Activated naive CD8-positive, alpha-beta T cell treated with anti-CD3 and anti-CD28 coated beads for 36 hours (primary cell): ENCODE measurements at places on chromosomes 4 and X.

GRCh38 chr4:21205821-21206531 is 505.7 kb downstream of the PACRGL start:
- no peak for DNase-seq

DNA sequence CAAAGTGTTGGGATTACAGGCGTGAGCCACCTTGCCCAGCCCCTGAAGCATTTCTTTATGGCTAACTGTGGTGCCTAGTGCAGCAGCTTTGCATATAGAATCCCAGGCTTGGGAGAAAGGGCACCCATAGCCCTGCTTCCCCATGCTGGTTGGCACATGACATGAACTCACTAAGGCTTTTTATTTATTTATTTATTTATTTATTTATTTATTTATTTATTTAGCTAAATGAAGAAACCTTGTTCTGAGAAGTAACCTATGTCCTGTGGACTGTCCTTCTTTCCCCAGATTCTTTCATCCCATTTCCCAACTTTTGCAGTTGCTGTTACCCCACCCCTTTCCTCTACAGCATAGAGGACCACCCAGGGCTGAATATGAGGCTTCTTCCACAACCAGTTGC is 1.9 kb upstream of the GJB1 start:
- no peak for DNase-seq

- no peak for DNase-seq
These were observed 83.1 kb downstream of the SORBS2 start for GRCh38 chr4:185728893-185729292.

DNA sequence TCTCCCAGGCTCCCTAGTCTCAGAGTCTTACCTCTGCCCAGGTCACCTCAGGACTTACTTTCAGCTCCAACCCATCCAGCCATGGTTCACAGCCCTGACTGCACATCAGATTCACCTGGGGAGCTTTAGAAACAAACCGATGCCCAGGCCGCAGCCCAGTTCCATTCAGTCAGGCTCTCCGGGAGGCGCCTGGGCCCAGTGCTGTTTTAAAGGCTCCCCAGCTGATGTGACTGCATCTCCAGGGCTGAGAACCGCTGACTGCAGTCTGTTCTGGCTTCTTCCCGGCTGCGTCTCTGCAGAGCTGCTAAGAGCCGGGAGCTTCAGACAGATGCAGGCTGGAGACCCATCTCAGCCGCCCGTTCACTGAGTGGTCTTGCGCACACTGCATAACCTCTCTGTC is 44.4 kb upstream of the LGI2 start:
- DNase-seq, result no peak

GRCh38 chr4:165760182-165760581 is 112.9 kb upstream of the TLL1 start:
- DNase-seq, result no peak

DNA sequence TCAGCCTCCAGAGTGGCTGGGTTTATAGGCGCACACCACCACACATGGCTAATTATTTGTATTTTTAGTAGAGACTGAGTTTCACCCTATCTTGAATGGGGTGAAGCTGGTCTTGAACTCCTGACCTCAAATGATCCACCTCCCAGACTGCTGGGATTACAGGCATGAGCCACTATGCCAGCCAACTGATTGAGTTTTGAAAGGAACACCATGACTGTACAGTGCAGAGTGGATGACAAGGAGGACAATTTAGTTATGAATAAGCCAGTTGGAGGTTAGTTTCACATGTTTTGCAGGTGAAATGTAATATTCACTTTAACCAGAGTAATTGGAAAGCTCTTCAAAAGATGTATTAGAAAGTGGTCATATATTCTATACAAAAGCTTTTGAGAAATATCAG is 60.8 kb downstream of the PCDH18 start:
- no peak for DNase-seq

DNA sequence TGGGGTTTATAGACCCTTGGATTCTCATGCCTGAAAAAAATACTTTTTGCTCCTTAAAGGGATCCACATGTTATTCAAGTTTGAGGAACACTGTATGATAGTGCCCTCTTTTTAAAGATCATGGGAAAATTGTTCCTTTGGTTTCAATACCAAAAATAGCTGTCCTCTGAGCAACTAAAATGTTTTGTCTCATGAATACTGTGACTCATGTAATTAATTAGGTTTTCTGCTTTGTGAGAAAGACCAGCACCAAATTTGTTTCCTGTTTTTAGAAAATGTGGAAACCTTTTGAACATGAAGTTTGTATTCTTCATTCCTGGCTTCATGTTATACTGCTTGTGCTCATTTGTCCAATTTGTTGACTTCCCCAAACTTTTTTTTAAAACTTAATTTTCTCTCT is 127.6 kb upstream of the SH3RF1 start:
- no peak for DNase-seq

DNA sequence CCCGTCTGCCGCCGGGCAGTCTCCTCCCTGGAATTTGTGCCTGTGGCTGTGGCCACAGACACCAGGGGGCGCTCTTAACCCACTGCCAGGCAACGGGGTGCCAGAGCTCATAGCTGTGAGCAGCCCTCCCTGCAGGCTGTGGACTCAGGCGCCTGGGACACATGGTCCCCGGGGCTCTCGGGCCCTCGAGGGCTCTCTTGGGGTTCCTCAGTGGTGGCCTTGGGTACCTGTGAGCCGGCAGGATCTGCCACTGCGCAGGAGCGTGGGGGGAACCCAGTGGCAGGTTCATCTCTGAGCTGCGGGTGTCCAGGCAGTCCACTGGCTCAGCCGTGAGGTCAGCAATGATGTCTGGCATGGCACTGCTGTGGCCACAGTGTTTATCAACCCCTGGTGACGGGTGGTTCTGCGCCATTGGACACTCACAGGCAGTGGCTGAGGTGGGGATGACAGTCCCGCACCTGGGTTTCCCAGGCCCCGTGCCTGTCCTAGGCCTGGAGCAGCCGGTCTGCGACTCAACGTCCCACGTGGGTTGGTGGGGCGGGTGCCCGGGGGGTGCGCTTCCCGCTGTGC is 37.2 kb downstream of the PCGF3 start:
- DNase-seq, result peak; percentile 78

GRCh38 chrX:34927866-34928265 is 14.7 kb upstream of the FAM47B start:
- no peak for DNase-seq

DNA sequence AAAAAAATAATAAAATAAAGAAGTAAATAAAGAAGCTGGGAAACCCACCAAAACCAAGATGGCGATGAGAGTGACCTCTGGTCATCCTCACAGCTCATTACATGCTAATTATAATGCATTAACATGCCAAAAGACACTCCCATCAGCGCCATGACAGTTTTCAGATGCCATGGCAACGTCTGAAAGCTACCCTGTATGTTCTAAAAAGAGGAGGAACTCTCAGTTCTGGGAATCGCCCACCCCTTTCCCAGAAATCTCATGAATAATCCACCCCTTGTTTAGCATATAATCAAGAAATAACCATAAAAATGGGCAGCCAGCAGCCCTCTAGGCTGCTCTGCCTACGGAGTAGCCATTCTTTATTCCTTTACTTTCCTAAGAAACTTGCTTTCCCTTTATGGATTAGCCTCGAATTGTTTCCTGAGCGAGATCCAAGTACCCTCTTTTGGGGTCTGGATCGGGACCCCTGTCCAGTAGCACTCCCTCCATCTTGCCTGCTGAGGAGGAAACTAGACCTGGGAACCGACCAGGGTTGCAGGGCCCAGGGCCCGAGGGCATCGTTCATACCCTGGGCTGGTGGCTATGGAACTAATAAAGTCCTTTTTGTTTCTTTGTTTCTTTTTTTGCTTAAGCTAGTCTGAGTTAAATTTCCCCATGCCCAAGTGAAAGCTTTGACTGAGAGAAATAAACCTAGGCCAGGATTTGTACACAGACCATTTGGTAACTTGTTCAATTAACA is 30.9 kb downstream of the HTT-AS start:
- no peak for DNase-seq

DNA sequence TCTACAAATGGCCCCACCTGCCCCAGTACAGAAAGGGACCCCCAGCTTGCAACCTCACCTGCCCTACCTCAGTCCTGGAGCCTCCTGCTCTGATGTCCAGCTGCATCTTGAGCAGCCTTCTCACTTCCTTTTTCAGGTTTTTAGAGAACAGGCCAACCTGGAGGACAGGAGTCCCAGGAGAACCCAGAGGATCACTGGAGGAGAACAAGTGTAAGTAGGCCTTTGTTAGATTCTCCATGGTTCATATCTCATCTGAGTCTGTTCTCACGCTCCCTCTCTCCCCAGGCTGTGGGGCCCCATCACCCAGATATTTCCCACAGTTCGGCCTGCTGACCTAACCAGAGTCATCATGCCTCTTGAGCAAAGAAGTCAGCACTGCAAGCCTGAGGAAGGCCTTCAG is 3.6 kb downstream of the MAGEA11 start:
- no peak for DNase-seq

- DNase-seq, result no peak
These were observed 28.2 kb downstream of the SULT1E1 start for GRCh38 chr4:69831646-69832325.

DNA sequence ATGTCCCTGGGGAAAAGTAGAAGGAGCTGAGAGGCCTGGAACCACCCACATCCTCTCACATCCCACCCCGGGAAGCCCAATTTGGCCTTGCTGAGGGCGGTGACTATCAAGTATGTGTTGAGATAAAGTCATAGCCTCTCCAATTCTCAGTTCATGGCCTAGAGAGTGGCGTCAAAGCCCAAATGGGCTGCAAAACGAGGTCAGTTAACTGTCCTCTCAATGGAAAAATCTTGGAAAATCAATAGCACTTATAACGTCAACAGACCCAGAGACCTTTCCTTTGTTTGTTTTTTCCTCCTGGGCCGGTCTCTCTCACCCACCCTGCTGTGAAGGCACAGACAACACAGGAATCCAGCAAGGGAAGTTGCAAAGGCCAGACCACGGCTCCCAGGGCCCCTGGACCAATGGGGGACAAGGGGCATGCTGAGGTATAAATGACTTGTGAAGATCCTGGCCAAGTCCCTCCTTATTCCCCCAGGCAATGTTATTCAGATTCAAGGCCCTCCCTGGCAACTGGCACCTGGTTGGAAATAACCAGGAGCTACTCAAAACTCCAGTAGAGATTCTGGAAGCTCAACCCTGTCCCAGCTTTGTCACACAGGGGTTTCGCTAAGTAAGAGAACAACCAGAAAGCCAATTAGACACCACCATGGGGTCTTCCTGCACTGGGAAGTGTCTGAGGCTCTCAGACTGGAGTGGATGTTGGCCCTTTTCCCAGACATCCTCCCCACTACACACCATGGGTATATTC is 38.6 kb downstream of the TSC22D3 start:
- DNase-seq, result no peak

DNA sequence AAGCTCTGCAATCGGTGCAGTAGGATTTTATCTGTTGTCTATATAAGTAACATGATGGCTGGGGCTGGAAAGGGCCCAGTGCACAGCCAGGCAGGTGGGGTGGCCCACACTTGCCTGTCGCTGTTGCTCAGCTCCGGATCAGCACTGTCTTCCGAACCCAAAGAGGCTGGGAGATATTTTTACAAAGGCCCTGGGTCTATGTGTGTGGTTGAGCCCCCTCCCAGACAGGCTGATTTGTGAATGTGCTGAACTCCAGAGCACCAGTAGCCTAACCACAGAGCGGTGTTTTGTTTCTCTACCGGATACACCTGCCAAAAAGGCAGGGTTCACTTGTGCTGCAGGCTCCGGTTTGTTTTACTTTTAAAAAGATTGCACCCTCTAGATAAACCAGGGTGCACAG is 33.5 kb upstream of the CHRNA9 start:
- DNase-seq, result peak; percentile 35

DNA sequence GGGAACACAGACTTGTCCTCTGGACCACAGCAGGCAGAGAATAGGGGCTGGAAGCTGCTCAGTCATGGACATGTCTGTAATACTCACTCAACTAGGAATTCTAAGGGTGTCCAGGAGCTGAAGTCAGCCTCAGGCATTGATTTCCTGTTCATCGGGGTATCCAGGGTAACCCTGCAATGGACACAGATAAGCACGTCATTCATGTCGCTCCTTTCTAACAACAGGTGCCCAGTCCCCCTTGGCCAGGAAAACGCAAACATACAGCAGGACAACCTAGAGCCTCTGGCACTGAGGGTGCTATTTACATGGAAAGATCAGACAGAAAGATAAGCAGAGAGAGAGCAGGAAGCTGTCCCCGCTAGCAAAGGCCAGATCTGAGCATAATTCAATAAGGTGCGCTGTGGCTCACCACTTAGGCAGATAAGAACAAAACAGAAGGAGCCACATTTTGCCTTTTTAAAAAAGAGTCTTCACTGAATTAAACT is 21.3 kb downstream of the QDPR start:
- no peak for DNase-seq

DNA sequence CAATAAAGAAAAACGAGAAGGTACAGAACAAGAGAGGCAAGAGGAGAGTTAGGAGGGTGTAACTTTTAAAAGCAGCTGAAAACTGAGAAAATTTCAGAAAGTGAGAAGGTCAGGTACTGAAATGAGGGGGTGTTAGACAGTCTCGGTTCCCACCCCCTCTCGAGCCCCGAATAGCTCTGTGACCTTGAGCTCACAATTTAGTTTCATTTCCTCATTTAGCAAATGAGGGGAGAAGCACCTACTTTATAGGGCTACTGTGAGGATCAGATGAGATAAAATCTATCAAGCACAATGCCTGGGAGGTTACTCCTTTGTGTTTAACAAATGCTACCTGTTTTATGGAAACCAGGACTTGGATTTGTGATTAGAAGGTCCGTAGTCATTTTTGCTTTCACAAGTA is 4.9 kb downstream of the UGT8 start:
- no peak for DNase-seq

GRCh38 chr4:5361968-5362367 is 310.7 kb downstream of the STK32B start:
- no peak for DNase-seq

DNA sequence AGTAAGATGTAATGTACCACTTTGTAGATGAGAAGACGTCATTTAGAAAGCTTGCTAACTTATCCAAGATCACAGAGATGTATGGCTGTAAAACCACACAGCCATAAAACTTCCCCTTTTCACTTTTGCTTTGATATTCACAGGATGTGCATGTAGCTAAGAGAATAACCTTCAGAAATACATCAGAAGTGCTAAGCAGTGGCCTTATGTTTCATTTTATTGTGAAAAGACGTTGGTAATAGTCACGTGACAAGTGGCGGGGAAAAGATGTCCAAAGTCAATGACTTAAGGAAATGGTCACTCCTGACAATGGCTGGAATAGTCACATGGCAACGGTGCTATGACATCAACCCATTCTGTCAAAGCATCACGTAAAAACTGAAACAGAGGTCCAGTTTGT is 12.9 kb upstream of the WDR17 start:
- no peak for DNase-seq
